Mesothelial cell of epicardium (in vitro differentiated cells): ENCODE measurements at places on chromosomes 11 and 22. TPM values are rescaled to one million over a fixed set of nuclear protein-coding genes. Genes with fewer than 3 reads are reported as not detected.

DNA sequence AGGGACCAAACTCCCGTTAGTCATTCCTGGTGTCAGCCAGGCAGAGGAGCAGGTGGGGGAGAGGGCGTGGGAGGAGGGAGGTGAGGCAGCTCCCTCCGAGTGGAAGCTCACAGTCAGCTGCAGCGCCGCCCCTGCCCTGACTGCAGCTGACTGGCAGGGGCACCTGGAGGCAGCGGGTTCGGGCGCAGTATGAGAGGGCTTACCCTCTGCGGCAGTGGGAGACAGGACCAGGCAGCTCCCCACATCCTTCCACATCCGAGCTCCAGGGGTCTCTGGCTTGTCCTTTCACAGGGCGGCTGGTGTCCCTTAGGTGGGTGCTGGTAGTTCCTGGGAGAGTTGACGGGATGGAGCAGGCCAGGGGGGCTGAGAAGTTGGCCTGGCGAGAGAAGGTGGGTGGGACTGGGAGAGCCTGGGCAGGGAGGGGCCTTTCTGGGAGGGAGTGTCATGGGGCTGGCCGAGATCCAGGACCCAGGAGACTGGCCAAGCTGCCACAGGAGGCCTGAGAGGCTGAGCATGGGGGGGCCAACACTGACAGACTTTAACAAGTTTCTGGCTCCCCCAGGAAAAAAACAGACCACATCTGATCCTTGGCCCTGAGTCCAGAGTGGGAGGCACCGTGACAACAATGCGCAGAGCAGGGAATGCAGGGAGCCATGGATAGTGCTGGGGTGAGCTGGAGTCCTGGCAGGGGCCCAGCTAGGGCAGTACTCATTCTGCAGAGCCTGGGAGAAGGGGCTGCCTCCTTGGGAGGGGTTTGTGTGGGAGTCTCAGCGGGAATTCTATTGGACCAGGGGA is 4.9 kb downstream of the ADORA2A start:
- H3K4me3 ChIP-seq = no peak overlapping the region
- H3K27ac ChIP-seq = peak overlapping the region; percentile 69
- peaks cover 30% of the 10 kb centered on the region for H3K4me1 ChIP-seq
- no peaks in the 10 kb centered on the region for H3K36me3 ChIP-seq

DNA sequence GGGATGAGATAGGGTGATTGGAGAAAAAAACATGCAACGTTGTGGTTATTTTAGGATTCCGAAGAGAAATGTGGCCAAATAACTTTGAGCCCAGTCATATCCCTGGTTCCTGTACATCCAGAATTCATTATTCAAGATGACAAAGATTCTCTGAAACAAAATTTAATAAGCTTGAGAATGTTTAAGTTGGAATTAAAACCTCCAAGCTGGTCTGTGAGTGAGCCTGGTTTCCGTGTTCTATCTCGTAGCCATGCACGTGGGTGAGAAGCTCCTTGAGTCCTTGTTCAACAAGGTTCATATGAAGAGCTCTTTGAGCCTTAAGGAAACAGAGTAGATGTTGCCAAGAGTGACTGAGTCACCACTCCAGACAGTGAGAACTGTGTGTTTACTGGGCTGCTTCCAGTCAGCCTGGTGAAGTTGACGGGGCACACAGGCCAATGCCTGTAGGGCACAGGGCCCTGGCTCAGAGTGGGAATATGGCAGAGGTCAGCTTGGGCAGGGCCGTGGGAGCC is 206.5 kb downstream of the NAV2 start:
- H3K27me3 ChIP-seq = no peaks in the 10 kb centered on the region
- H3K4me3 ChIP-seq = no peak overlapping the region
- H3K4me1 ChIP-seq = peaks cover 37% of the 10 kb centered on the region
- no peaks in the 10 kb centered on the region for H3K36me3 ChIP-seq
- H3K27ac ChIP-seq = no peak overlapping the region

DNA sequence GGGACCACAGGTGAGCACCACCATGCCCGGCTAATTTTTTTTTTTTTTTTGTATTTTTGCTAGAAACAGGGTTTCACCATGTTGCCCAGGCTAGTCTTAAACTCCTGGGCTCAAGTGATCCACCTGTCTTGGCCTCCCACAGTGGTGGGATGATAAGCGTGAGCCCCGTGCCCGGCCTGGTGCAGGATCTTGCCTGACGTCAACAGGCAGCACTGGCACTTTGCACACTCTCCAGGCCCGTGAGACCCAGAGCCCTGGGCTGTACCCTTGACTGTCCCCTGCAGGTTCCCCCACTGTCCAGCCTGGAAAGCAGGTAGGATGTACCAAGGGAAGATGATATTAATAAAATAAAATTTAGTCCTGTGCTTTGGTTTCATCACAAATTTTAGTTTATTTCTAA is 29.1 kb upstream of the PANX2 start:
- H3K27ac ChIP-seq = no peak overlapping the region
- peaks cover 7% of the 10 kb centered on the region for H3K27me3 ChIP-seq
- no peaks in the 10 kb centered on the region for H3K36me3 ChIP-seq
- H3K4me3 ChIP-seq = no peak overlapping the region

DNA sequence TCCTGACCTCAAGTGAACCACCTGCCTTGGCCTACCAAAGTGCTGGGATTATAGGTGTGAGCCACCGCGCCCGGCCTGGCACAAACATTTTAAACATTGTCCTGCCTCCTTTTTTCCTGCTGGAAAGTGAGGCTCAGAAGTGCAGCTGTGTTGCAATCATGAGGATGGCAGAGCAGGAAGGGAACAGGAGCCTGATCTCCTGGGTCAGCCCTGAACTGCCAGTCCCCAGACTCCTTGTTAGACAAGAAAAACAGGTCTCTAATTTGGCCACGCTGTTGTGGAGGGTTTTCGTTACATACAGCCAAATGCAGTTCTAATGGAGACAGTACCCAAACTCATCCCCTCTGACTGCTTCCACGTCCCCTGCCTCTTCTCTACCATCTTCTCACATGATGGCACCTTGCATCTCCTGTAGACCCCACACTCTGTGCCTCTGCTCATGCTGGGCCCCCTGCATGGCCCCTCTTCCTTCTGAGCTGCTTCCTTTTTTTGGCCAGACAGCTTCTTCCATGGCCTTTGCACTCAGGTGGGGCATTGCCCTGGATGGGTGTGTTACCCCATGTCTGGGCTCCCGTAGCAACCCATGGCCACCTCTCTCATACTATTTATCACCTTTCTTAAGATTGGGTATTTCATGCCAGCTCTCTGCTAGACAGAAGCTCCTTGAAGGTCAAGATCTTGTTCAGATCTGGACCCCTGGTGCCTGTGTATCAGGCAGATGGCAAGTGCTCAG is 227.1 kb downstream of the CEP164 start:
- no peak overlapping the region for H3K4me3 ChIP-seq
- no peaks in the 10 kb centered on the region for H3K36me3 ChIP-seq
- peaks cover 63% of the 10 kb centered on the region for H3K27me3 ChIP-seq
- no peak overlapping the region for H3K27ac ChIP-seq
- no peak for DNase-seq

DNA sequence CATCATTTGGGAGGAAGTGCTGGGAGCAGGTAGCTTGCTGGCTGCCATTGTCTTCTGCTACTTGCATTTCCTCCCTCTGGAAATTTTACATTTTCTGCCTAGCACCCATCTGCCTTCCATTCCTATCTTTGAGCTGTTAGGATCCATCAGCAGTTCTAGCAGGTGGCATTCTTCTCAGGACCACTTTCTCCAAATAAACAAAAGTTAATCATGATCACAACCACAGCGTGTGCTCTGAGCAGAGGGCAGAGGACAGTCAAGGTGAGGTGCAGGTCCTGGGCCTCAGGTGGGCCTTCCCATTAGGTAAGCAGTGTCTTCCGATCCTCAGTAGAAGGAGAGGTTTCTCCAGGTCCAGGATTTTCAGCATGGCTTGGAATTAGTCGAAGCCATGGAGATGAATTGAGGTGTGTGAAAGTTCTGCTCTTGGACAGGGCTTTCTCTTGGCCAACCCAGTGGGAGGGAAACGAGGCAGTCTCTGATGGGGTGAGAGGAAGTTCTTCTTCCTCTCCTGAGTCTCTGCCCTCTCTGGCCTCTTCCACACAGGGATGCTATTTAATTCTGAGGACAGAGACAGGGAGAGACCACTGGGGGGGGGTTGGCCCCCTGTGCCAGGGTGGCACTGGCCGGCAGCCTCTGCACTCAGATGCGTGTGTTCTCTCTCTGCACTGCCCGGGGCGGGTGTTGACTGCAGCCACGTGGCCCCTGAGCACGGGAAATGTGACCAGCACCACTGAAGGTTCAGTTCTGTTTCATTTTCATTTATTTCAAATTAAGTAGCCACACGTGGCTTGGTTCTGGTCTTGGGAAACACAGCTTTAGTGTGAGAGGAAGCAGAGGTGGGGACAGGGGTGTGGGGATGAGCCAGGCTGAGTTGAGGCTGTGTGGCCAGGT is 170.8 kb downstream of the TBC1D22A start:
- peaks cover 14% of the 10 kb centered on the region for H3K36me3 ChIP-seq
- H3K27ac ChIP-seq = no peak overlapping the region
- DNase-seq = no peak
- H3K27me3 ChIP-seq = no peaks in the 10 kb centered on the region
- H3K4me1 ChIP-seq = peaks cover 32% of the 10 kb centered on the region

The ASPHD2 gene
- 1.9 to 2.6 TPM (median 2.5 TPM) in 3 replicates for total RNA-seq
